ENCODE measurements at places on chromosomes 1 and 21.

DNA sequence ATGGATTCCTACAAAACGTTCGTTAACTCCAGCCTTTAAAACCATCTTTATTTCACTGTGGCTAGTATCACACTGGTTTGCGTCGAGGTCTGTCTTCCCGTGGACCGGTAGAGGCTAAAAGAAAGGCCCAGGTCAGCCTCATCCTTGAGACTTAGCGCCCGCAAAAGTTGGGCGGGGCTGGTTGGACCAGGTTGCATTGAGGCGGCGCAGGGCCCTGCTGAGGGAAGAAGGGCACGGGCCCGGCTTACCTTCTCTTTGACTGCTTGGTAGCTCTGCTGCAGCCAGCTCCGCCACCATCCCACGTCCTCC is 455 bp downstream of the BSDC1 start:
- no peak for DNase-seq

DNA sequence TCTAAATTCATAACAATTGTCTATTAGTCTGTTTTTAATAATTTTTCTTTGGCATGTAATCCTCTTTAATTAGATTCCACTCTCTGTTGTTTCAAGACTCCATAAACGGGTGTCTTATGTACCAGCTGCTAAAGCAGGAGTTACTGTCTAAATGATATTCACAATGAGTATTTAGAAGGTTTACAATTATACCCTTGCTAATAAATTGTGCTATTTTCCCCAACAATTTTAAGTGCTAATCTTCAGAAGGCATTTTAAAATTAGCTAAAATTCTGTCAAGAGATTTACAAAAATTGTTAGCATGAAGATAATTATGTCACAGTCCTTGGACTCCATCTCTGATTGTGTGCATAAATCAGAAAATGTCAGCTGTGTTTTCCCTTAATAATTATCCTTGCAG is 83.7 kb downstream of the DPYD start:
- DNase-seq: no peak

DNA sequence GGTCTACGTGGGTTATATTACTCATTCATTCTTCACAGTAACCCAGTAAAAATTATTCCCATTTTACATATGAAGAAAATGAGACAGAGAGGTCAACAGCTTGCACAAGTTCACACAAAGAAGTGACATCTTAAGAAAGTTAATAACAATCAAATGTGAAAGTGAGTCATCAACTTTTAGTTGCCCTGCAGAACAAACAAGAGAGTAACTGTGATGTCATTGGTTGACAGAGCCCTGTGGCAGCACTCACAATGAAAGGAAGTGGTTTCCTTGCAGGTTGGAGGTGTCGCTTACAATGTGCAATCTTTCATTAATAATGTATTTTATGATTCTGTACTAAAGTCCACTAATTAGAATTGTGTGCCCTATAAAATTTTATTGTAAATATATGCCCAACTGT is 369.6 kb downstream of the RYR2 start:
- DNase-seq: no peak

- DNase-seq: peak; percentile 48
These were observed 24.0 kb downstream of the QSOX1 start for GRCh38 chr1:180178511-180179161.

GRCh38 chr1:151993734-151994496 is at the start of gene S100A10:
TSS of gene S100A10 (minus strand) at chr1:151993859. CDS start at chr1:151986230, 7,629 bp downstream.
- peak; percentile 86 for DNase-seq

- no peak for DNase-seq
These were observed 8.9 kb downstream of the COL16A1 start for GRCh38 chr1:31694964-31695313.

DNA sequence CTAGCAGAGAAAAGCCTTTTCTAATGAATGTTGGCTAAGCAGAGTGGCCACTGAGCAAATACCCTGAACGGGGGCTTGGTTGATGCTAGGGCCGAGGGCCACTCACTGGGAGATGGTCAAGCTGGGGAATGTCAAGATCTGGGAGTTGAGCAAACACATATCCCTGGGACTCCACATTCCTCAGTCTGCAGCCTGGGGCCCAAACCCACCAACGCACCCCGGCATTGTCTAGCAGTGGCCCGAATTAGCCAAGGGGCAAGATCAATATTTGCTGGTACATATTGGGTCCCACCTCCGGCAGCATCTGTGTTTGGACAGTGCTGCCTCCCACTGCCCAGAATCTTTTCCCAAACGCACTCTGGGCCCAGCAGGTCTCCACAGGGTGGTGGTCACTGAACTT is 144.1 kb downstream of the TRABD2B start:
- DNase-seq: no peak

Measured in AG10803 (cell line).